ENCODE measurements at places on chromosomes 16 and 17.

- no peak for DNase-seq
Measured at GRCh38 chr17:46106966-46107644, 86.1 kb downstream of the KANSL1 start.

DNA sequence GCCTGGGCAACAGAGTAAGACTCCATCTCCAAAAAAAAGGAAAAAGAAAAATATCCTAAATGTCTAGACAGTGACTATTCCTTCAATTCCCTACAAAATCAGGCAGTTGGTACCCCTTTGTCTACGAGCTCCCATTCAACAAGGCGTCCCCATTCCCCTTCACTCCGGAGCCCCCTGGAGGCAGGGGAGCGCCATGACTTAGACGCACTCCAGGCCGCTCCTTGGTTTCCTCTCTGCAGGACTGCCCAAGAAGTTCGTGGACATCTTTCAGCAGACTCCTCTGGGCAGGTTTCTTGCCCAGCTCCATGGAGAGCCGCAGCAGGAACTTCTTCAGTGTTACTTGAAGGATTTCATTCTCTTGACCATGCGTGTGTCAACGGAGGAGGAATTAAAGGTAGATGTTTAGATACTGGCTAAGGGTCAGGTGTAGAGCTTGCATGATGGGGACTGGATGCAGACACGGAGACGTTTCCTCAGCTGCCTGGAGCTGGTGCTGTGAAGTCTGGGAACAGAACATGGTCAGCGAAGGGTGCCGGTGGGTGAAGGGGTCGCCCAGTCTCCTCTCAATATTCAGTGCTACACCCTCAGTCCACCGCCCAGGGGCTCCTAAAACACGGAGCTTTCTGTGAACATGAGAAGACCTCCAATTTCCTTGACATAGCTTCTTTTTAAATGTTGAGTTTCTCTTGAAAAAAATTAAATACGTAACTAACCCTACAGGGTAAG lies 53.3 kb upstream of the ENDOV start:
- no peak for DNase-seq

DNA sequence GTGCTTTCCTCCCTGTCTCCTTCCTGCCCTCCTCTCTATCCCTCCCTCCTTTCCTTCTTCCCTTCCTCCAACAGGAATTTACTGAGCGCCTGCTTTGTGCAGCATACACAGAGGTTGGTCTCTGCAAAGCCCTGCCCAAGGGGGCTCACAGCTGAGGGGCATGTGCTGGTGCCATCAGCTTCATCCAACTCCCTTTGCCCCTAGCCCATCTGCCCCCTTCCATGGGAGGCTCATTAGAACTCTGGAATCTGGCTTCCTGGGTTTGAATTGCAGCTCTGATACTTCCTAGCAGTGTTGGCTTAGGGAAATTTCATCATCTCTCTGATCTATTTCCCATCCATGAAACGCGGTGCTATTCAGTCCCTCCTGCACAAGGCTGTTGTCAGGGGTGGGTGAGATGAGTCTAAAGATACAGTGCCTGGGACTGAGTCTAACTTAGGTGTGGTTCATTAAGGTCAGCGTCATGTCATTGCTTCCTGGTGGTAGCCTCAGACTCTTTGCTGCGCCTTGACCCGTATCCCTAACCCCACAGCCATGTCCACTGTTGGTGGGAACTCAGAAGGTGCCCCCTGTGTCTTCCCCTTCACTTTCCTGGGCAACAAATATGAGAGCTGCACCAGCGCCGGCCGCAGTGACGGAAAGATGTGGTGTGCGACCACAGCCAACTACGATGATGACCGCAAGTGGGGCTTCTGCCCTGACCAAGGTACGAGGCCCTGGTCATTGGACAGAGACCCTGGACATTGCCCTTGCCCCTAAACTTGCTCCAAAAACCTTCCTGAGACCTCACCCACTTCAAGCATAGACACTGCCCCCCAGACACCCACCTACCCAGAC lies 10.3 kb downstream of the MMP2 start:
- no peak for DNase-seq

DNA sequence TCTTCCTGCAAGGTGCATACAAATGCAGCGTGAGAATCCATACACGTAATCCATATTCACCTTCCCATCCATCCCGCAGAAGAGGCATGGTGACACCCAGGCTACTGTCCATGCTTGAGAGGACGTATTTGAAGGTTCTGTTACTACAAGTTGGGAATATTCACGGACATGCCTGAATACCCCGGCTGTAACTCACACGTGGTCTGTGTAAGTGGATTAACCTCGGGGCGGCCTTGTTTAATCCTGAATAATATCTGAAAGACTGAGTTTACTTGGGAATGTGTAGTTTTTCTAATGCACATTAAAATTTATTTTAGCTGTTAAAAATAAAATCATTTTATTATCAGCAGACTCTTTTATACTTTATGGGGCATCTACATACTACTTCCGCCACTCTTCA lies 13.1 kb downstream of the CPSF4L start:
- no peak for DNase-seq

DNA sequence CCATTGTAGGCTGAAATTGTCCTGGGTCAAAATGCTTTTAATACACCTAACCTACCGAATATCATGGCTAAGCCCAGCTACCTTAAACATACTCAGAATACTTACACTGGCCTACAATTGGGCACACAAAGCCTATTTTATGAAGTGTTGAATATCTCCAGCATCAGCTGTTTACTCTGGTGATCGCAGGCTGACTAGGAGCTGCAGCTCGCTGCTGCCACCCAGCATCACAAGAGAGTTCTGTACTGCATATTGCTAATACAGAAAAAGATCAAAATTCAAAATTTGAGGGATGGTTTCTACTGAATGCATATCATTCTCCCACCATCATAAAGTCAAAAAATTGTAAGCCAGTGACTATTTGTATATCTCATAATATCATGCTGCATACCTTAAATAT lies 55.3 kb downstream of the ULK2 start:
- DNase-seq = no peak

DNA sequence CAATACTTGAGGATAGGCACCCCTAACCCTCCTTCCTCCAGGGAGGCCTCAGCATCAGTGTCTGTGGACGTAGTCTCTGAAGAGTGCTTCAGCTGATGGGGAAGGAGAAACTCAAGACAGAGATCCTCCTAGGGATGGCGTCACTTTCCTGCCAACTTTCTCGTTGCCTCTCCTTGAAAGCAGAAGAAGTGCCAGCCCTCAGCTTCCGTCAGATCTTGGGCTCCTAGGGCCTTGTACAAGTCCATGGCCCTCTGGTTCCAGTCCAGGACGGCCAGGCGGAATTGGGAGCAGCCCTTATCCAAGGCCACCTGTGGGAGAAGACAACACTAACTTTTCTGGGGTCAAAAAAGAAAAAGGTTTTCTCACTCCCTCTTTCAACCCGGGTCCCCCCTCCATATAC lies 1.3 kb downstream of the SAT2 start:
- no peak for DNase-seq

- DNase-seq = peak; percentile 31
Measured at GRCh38 chr16:82146957-82147356, 23.1 kb downstream of the MPHOSPH6 start.

DNA sequence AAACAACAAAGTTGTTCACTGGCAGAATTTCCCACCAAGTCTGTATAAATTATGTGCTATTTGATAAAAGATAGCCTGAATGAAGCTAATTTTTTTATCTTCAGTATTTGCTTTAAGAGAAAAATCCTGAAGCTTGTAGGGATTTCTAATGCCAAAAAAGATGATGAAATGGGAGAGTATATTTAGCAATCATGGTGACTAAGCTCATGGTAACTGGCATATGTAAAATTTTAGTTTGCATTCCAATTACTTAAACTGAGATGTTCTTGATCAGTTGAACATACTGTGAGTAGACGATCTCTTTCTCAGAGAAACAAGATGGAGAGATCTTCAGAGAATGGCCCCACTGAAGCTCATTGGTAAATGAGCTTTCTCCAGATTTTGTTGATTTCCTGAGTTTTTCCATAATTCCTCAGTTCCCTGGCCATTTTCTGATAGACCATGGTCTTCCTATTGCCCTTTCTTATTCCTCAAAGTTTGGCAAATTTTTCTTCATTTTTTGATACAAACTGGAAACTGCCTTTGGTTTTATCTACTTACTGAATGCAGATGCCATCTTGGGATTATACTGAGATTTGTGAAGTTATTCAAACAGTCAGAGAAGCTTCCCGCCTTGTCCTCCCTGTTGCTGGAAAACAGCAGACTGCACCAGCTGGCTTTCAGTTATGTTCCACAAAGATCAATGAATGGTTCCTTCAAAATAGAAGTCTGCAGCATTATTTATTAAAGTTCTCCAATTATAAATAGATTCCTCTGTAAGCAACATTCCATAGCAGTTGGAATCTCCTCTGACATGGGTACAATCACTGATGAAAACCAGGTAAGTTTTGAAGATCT lies 68.3 kb upstream of the ALOX12 start:
- DNase-seq = no peak

GRCh38 chr17:77042476-77043231 lies 98.1 kb upstream of the SEC14L1 start:
- no peak for DNase-seq

GRCh38 chr17:36668824-36669223 lies 67.4 kb downstream of the MRM1 start:
- no peak for DNase-seq

GRCh38 chr17:43808076-43808475 lies 24.9 kb downstream of the MPP3 start:
- no peak for DNase-seq

DNA sequence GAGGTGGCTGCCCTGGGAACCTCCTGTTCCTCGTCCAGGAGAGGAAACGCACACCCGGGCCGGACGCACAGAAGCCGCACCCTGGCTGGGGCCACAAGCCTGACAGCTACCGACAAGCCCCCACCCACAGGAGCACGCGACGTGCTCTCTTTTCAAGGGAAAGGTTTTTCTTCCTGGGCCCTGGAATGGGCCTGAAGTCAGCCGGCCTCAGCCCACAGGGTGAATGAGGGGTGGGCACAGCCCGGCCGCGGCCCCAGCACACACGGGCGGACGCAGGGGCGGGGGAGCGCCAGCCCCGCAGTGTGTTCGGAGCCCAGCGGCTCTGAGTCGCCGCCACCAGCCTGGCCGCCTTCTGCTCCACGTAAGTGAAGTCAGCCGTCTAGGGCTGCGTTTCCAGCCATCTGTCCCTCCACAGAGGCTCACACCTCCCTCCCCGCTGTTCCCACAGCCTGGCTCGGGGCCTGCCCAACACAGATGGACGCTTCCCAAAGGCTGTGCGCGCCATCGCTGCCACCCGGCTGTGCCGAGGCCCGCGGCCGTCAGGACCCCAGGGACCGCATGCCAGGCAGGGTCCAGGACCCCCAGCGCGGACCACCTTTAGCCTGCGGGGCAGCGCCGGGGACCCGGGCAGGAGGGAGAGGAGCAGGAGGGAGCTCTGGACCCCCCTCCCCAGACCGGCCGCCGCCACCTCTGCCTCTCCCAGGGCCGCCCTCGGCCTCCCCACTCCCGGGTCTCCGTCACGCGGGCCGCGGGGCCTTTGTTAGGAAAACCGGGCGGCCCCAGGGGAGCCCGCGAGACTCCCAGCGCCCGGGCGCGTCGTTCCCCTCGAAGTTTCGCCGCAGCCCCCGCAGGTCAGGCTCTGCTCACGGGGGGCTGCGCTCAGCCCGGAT lies 36.8 kb downstream of the CBFA2T3 start:
- no peak for DNase-seq

DNA sequence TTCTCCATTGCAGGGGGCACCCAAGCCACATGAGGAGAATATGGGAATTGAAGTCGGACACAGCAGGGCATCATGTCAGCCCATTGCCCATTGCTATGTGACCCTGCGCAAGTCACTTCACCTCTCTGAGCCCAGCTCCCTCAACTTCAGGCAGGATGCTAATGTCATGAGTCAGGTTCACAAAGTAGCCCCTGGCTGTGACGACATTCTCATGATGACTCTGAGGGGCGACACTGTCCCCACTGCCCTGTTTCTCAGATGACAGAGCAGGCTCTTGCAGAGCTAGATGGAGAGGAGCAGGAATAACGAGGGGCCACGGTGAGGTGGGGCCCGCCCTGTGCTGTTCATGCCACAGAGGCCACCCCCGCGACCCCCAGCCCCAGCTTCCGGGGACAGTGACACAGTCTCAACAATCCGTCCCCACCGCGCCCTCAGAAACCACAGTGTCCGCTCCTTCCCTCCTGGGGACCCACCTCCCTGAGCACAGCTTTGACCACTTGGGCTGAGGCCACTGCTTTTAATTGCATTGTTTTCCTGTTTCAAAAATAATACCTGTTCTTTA lies 13.2 kb upstream of the ZNF469 start:
- DNase-seq = no peak

- DNase-seq = no peak
Measured at GRCh38 chr16:50276801-50277555, 10.6 kb downstream of the ADCY7 start.

GRCh38 chr17:74827800-74828199 lies 31.9 kb downstream of the GRIN2C start:
- DNase-seq = no peak

- no peak for DNase-seq
Measured at GRCh38 chr17:4632581-4632920, 8.9 kb downstream of the ALOX15 start.

- no peak for DNase-seq
Measured at GRCh38 chr17:42748202-42748907, 3.5 kb upstream of the EZH1 start.

DNA sequence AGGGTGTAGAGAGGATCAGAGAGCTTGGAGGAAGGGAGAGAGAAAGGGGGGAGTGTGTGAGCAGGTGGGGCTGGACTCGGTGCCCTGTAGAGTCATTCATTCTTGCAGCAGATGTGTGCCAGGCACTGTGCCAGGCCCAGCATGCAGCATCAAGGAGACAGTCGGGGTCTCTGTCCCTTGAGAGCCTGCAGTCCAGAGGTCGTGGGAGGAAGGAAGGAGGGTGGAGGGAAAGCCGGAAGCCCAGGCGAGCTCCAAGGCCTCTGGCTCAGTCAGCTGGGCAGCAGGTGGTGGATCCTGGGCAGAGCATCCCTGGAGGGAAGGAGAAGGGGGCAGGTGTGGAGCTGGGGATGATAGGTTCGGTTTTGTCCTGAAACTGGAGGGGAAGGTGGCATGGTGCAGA lies 27.5 kb downstream of the EPN2 start:
- peak; percentile 50 for DNase-seq

DNA sequence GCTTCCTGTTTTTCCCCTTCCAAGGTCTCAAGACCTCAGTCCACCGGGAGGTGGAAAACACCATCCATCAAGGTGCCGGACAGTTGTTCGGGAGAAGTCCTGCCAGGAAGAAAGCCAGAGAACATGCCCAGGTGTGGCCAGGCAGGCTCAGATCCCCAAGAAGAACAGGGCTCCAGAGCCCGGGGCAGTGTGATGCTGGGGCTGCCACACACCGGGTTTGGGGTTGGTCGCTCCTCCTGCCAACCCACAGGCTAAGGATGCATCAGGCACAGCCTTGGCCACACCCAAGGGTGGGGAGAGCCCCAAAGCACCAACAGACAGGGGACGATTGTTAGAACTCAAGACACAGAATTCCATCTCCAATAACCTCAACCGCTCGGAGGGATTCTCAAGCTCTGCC lies 19.7 kb downstream of the ZFHX3 start:
- DNase-seq = no peak

GRCh38 chr16:75929046-75929445 lies 202.8 kb upstream of the CPHXL start:
- DNase-seq = no peak

All from hypothalamus (tissue), 51 donors.